ENCODE measurements at places on chromosomes 7 and 10. TPM values are rescaled to one million over a fixed set of nuclear protein-coding genes. Genes with fewer than 3 reads are reported as not detected.

The CLCN1 gene
- total RNA-seq, result 0.16 TPM

The PTPN12 gene
- 136 TPM for total RNA-seq

The ATG9B gene
- total RNA-seq, result not detected

The MYPN gene
- total RNA-seq, result 3.1 TPM

The TRIM8 gene
- total RNA-seq, result 35.5 TPM

The AKR1C2 gene
- total RNA-seq, result 19.7 TPM

The SCD gene
- total RNA-seq, result 35.2 TPM

The PILRA gene
- total RNA-seq, result 2.2 TPM

The GBX1 gene
- not detected for total RNA-seq

The TMEM225B gene
- 1.1 TPM for total RNA-seq

The MSMB gene
- total RNA-seq, result not detected

The CCDC172 gene
- not detected for total RNA-seq

The ZNF488 gene
- 0.63 TPM for total RNA-seq

The PTN gene
- total RNA-seq, result 91.1 TPM

The VWDE gene
- total RNA-seq, result 6.7 TPM

The BTBD16 gene
- total RNA-seq, result 2.6 TPM

The CALCR gene
- total RNA-seq, result 0.26 TPM

The SLC26A5 gene
- 1.6 TPM for total RNA-seq

The NEUROG3 gene
- not detected for total RNA-seq

The CTNNA3 gene
- 26.1 TPM for total RNA-seq

The STRIP2 gene
- 4.1 TPM for total RNA-seq

The HMX2 gene
- not detected for total RNA-seq

The REEP3 gene
- total RNA-seq, result 82.6 TPM

The PVRIG gene
- total RNA-seq, result 0.21 TPM

The PRKAR2B gene
- total RNA-seq, result 60.1 TPM
